ENCODE measurements at places on chromosomes 1 and 21. TPM values are rescaled to one million over a fixed set of nuclear protein-coding genes. Genes with fewer than 3 reads are reported as not detected.

- DNase-seq = no peak
Measured at GRCh38 chr1:193427524-193427923, 241.1 kb upstream of the B3GALT2 start.

- DNase-seq = no peak
Measured at GRCh38 chr1:44484155-44484688, 79.2 kb downstream of the RNF220 start.

DNA sequence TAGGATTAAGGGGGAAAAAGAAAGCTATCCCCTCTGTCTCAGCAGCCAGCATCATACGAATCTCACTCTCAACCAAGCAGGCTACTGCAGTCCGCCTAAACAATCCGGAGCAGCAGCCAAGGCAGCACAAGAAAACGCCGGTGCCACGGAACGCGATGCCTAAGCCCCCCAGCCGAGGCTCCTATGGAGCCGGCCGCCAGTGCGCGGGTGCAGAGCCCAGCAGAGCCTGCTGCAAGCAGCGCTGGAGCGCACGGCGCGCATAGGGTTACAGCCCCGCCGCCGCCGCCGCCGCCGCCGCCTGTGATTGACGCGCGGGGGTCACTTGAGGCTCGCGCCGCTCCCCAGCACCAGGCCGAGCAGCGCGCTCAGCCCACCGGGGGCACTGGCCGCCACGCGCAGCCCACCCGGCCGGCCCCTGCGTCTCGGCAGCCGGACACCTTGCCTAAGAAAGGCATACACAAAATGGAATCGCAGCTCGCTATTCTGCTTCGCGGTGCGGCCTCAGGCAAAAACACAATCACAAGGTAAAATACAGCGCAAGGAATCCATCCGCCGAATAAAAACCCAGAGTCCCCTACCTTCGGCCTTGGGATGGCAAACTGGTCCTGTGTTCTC is 780 bp downstream of the HIVEP3 start:
- no peak for DNase-seq

The APH1A gene
- total RNA-seq = 56.2 TPM

DNA sequence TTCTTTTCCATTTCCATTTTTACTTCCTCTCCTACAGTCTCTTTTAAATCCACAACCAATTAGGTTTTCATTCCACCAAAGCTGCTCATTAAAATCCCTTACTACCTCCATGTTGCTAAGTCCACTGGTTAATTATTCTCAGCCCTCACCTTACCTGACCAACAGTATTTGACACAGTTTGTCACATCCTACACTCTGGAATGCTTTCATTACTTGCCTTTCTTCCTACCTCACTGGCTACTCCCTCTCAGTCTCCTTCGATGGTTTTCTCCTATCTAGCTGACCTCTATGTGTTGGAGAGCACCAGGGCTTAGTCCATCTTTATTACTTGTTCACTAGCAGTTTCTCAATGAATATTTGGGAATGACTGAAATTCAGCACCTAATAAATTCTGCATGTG is 78.6 kb downstream of the NME7 start:
- no peak for DNase-seq

- no peak for DNase-seq
Measured at GRCh38 chr1:228084325-228084724, 1.8 kb downstream of the ARF1 start.

- DNase-seq = no peak
Measured at GRCh38 chr1:83109692-83110091, 889.2 kb downstream of the TTLL7 start.

DNA sequence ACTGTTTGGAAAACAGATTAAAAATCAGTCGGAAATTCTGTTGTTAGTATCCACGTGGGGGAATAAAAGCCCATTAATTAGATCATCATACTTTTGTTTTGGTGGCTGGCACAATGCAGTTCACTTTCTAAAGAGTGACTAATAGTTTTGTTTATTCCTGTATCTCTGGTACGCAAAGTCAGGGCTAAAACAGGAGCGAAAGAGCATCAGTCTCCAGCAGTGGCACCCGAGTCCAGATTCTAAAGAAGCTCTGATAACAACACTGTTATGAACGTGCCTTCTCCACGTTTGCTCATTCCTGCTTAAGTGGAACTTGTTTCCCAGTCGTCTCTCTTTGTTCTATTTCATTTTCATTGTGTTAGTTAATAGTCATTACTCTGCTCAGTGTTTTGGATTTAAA is 69.6 kb downstream of the HSPA13 start:
- no peak for DNase-seq

GRCh38 chr1:44315521-44315920 is 39.5 kb downstream of the ERI3 start:
- DNase-seq = no peak

DNA sequence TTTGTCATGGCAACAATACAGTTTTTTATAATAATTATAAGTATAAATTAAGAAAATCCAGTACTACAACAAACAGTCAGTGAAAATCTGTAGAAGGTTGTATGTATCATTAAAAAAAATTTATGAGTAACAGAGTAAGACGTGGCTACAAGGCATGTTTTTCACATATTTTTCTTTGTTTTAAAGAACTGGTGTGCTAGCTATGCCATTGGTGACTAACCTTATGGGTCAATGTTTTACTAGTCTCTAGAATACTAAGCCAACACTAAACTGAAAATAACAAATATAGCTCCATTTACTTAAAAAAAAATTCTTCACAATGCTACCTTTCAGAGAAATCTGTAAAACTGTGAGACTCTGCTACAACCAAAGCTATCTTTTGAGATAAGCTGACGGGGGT is 261.5 kb downstream of the ADGRL2 start:
- no peak for DNase-seq

The CD1E gene
- total RNA-seq = not detected

The KIF1B gene
- 79.4 TPM for total RNA-seq

GRCh38 chr1:92484472-92485380 is 2.0 kb downstream of the GFI1 start:
- peak; percentile 84 for DNase-seq

DNA sequence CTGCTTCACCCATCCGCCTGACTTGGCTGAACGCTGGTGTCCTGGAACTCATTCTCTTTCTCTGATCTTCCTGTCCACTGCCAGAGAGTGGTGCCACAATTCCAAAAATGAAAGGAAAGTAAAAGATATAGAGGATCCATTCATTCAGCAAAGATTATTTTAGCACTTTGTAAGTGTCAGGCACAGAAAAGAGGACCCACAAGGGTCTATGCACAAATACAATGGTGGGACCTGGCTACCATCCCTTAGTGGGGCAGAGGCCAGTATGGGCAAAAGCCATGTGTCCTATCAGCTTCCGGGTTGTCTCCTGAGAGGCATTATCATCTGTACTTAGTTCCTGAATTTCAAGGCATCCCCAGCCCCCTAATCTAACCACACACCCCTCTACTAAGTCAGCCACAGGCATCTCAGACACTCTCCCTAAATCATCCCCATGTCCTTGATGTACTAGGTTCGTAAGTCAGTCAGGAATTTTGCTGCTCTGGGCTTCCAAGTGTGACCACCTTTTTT is 19.0 kb downstream of the SSR2 start:
- no peak for DNase-seq

DNA sequence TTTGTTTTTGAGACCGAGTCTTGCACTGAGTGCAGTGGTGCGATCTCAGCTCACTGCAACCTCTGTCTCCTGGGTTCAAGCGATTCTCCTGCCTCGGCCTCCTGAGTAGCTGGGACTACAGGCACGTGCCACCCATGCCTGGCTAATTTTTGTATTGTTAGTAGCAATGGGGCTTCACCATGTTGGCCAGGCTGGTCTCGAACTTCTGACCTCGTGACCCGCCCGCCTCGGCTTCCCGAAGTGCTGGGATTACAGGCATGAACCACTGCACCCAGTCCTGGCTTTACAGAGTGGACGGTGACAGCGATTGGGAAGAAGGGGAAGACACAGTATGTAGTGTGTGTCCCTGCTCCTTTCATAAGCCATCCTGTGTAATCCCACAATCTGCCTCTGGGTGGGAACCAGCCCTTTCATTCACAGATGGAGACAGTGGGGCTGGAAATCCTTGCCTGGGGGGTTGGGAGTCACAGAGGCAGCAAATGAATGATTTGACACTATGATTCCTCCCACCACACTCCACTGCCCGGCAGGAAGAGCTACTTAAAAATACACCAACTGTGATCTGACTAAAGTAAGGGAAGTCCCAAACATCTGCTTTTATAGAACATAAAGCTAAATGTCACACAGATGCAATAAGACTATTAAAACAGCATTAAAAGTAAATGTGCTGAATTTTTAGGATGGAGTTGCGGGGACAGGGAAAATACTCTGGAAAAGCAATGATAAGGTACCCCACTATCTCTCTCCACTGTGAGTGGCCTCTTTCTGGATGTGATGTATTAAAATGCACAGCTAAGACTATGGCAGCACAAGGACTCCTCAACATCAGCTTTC is 4.5 kb downstream of the PARP1 start:
- DNase-seq = no peak

The LDLRAD2 gene
- 0.24 TPM for total RNA-seq

DNA sequence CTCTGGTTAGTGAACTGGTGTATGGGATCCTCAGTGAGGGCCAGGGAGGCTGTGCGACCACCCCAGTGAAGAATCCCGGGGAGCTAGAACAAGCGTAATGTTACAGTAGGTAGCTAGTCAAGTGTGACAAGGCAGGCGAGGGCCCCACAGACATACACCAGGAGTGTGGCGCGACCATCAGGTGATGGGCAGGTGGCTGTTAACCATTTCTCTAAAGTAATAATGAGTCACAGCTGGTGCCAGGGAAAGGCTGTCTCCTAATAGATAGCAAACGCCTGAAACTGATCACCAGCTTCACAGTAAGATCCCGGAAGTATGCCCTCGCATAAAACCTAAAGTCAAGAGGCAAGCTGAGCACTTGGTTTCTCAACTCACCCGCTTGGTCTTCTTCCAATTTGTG is 40.5 kb upstream of the TARBP1 start:
- DNase-seq = no peak

The CR2 gene
- 0.19 TPM for total RNA-seq

The KRTAP12-4 gene
- not detected for total RNA-seq

The S100A7 gene
- not detected for total RNA-seq

DNA sequence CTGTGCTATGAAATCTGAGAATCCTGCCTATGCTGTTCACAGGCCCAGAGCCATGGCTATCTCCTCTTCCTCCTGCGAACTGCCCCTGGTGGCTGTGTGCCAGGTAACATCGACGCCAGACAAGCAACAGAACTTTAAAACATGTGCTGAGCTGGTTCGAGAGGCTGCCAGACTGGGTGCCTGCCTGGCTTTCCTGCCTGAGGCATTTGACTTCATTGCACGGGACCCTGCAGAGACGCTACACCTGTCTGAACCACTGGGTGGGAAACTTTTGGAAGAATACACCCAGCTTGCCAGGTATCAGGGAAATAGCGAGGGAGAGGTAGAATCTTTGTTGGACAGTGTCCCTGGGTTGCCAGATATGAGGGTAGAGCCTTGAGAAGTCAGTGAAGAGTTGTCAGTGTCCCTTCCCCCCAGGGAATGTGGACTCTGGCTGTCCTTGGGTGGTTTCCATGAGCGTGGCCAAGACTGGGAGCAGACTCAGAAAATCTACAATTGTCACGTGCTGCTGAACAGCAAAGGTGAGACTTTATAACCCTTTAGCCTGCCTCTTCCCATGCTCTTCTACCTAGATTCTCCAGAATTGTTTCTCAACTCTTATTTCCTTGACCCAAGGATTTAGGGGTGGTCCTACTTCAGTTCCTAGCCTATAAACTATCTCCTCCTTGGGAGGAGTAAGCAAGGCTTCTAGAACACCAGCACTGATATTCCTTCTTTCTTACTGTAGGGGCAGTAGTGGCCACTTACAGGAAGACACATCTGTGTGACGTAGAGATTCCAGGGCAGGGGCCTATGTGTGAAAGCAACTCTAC is 1.4 kb downstream of the NIT1 start:
- no peak for DNase-seq

The HES2 gene
- not detected for total RNA-seq

The HHIPL2 gene
- 0.42 TPM for total RNA-seq

All from posterior vena cava (tissue), 2 donors.